ENCODE measurements at places on chromosomes 5 and 9. TPM values are rescaled to one million over a fixed set of nuclear protein-coding genes. Genes with fewer than 3 reads are reported as not detected.

DNA sequence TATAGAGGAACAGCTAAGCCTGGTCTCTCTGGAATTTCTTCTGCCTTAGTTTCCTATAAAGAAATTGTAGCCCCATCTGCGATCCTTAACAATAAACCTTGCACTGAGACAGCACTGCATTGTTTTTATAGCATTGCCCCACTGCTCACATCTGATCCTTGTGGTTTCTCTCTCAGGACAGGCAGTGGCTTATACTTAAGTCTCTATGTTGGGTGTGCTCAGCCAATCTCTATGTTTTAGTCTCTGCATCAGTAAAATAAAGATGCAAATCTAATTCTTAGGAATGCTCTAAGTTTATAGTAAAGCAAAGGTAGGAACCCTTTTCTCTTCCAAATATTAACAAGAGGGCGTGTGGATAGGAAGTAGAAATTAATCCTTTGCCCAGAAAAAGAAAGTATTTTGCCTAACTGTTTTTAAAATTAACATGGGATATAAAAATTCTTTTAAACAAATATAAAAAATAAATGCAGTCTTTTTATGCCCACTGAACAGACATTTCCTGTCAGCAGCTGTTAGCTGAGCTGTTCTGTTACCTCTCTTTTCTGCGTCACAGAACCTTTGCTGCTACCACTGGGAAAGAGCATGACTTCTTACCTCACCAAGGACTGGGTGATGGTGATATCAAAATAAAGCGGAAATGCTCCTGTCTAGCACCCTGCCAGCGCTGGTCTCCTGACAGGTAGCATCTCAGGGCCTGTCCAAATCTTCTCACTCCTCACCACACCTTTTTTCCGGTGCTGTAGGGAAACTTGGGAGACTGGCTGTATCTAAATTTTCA is 29.5 kb downstream of the MRPS27 start:
- DNase-seq, result no peak

ARL10 gene
- 25.9 TPM for total RNA-seq

DNA sequence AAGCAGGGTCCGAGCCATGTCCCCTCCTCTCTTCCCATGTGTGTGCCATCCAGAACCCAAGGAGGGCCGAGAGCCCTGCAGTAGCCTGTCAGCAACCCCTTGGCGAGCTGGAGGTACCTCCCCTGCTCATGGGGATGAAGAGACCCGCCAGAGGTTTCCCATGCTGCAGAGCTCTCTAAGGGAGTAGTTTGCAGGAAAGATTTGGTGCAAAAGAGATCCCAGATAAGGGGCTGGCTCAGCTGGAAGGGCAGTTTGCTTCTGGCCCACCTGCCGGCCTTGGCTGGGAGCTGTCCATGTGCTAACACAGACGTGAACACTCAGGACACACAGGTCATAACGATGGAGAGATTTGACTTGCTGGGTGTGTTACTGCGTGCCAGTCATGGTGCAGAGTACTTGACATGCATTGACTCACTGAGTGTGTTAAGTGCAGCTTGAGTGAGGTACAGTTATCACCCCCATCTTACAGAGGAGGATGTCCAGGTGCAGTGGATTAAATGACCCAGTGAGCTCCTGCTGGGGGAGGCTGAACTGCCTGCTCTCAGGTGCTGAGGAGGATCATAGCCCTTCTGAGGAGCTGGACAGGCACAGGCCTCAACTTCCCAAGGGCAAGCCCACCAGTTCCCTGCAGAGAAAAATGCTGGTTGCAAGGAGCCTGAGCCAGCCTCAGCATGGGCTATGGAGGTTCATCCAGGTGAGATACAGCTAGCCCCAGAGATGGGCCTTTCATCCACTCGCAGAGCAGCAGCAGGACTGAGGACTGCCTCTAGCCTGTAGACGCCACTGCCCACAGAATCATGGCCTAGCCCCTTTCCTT is 6.3 kb upstream of the SLC25A48 start:
- DNase-seq, result peak; percentile 77

DNA sequence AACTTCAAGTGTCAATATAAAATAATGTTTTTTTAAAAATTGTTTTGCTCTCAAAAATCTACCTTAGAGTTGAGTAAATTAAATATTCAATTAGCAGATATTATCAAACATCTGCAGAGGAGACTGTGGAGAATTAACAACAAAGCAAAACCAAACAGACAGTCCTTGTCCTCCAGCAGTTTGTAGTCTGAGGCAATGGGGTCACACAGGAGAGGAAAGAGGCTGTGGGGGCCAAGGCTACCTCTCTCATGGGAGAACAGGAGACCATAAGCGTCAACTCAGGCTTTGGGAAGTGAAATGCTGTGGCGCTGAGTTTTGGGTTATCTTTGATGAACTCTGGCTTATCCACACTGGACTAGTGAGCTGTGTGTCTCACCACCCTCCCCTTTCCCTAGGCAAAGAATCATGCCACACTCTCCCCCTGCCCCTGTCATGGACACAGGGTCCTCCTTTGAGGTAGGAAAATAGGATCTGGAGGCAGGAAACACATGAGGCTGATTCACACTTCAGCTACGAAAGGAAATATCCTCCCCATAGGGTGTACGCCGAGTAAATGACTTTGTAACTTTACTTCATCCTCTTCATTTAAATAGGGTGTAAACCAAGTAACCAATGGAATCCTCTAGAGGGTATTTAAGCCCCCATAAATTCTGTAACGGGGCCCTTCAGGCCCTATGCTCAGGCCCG is 152.7 kb downstream of the FSTL4 start:
- DNase-seq, result no peak

DNA sequence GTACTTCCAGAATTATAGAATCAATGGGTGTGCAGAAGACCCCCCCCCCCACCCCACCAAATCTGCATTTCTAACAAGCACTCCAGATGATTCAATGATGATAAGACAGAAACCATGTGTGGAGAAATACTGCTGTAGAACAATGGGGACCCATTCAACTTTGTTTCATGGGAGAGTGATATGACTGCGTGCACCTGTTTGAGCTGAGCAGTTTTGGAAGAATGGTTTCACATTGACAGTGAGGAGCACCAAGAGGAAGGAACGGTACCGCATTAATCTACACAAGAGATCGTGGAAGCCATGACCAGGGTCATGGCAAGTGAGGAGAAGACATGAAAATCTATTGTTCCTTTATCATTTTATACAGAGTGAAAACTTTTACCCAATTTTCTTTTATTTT is 202.7 kb downstream of the CD180 start:
- no peak for DNase-seq

DNA sequence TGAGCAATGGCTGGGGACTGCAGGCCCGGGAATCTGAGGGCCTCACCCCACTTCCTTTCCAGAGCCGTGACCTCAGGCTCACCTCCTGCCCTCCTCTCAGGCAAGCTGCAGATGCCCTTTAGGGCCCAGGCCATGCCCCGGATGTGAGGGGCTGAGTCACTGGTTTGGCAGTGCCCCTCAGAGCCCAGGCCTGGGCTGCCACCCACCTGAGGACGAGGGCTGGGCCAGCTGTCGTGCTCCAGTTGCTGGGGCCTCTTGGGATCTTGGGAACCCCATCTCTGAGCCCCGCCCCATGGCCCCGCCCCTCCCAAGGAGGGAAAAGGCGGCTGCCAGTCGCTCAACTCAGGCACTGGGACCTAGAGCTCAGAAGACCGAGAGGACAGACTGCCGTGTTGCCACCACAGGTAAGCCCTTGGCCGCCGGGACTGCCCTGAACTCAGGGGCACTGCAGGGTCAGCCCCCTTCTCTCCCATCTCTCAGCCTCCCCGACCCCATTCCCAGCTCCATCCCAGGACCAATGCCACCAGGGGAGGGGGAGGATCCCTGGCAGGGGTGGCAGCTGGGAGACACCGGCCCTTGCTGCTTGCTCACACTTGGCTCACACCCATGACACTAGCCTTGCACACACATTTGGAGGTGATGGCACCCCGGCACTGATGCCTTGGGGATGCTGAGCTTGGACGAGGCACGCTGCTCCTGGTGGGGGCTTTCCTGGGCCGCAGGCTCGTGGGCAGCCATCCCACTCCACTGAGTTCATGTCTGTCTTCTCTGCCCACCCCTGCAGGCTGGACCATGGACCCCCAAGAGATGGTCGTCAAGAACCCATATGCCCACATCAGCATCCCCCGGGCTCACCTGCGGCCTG is at the start of gene CYSRT1:
Gene CYSRT1, plus strand, starts transcription at position 345 of the 865 bp plus-strand sequence. Its CDS starts 448 bp downstream, at position 793.
- DNase-seq, result no peak

- no peak for DNase-seq
Observed at GRCh38 chr9:135819905-135820304, 87.4 kb downstream of the CAMSAP1 start.

DNA sequence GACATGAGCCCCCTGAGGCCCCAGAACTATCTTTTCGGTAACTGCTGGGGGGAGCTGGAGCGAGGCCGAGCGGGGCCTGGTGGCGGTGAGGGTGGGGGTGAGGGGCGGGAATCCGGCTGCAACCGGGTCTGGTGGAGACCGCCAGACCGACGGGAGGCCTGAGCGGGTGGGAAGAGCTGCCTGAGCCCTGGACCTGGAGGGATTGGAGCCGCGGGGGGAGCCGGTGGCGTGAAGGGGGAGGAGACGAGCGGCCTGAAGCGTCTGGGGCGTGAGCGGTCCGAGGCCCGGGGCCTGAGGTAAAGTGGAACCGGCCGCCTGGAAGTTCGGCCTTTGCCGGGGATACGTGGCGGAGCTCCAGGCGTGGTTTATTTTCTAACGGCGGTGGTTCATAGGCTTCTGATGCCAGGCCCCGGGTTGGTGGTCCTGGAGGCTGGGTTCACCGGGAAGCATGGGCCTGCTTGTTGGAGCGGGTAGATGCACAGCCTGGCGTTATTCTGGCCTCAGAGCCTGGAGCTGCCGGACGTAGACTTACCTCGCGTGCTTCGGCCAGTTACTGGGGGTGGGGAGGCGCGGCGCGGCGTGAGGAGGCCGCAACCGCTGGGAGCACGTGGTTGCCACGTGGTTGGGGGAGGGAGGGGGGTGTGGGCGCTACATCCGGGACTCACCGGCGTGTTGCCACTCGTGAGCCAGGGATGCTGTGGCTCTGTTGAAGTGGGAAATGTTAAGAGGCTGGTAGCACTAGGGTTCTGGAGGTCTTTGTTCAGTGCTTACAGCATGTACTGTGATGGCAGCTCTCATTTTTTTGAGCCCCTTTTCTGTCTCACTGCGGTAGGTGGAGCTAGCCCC is 544 bp downstream of the NPM1 start:
- DNase-seq, result peak; percentile 90

DNA sequence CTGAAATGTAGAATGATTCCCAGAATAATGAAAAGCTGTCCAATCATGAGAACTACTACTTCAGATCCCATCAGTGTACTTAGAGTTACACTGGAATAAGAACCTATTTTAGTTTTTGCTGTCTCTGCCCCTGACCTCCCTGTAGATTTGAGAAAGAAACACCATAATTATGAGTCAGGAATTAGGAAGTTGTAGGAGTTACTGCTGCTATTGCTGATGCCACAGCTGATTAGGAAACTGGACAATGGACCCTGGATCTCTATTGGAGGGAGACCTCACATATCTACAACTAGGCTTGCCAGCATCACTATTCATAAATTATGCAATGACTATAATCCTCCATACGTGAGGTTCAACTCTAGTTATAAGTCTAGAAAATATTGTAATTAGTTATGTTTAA is 48.8 kb upstream of the EDIL3 start:
- no peak for DNase-seq
